Colonic mucosa (tissue), 4 donors: ENCODE measurements at places on chromosomes 12 and 14.

GRCh38 chr12:52254965-52255751 is 19.3 kb upstream of the KRT86 start:
- no peak for DNase-seq

- no peak for DNase-seq
Observed at GRCh38 chr14:79834868-79835267, 376.4 kb downstream of the DIO2 start.

- DNase-seq, result no peak
Observed at GRCh38 chr12:78271546-78271945, 440.9 kb downstream of the NAV3 start.

- no peak for DNase-seq
Observed at GRCh38 chr14:83257466-83258439, 1724.1 kb upstream of the SEL1L start.

GRCh38 chr12:94231709-94232108 is 83.3 kb downstream of the PLXNC1 start:
- no peak for DNase-seq

GRCh38 chr14:79588398-79588797 is 622.9 kb downstream of the DIO2 start:
- DNase-seq, result no peak

GRCh38 chr12:80553316-80553715 is 109.3 kb downstream of the PTPRQ start:
- DNase-seq, result no peak

DNA sequence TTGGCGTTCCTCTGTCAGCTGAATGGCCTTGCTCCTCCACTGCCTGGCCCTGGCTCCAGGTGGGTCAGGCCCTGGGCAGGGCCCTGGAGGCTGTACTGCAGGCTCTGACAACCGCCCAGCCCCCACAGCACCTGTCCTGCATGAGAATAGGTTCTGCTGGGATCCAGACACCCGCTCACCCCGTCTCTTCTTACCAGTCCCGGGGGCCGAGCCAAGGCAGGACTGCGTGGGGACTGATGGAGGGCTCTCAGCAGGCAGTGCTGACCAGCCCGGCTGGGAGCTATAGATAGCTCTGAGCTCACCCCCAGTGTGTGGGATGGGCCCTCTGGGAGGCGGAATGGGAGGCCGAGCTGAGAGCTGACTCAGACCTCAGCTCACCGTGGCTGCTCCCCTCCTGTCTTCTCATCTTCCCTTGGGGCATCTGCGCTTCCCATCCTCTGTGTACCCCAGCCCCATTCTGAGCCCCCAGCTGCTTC is 39.6 kb downstream of the TEAD4 start:
- no peak for DNase-seq

DNA sequence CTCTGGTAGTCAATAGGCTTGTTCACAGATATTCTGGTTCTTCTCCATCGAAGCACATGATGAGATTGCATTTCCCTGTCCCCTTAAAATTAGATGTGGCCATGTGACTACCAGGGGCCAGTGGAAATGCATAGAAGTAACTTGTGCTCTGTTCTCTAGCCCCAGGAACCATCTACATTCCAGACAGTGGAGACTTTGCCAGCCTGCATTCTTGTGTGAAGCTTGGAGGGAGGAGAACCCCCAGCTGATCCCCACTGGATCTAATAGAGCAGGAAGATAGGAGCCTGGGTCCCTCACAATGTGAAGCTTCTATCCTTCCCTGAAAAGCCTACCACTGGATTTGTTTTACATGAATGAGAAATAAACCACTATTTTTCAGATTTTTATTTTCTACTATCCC is 130.1 kb downstream of the KITLG start:
- DNase-seq, result no peak

GRCh38 chr12:98656289-98657101 is 11.4 kb downstream of the APAF1 start:
- DNase-seq, result no peak

- no peak for DNase-seq
Observed at GRCh38 chr12:114220311-114220710, 185.6 kb downstream of the TBX5 start.

- no peak for DNase-seq
Observed at GRCh38 chr12:97474161-97474560, 11.6 kb downstream of the RMST start.

GRCh38 chr12:38934078-38934584 is 28.7 kb upstream of the CPNE8 start:
- no peak for DNase-seq

- no peak for DNase-seq
Observed at GRCh38 chr12:107026806-107027635, 40.1 kb upstream of the MTERF2 start.

DNA sequence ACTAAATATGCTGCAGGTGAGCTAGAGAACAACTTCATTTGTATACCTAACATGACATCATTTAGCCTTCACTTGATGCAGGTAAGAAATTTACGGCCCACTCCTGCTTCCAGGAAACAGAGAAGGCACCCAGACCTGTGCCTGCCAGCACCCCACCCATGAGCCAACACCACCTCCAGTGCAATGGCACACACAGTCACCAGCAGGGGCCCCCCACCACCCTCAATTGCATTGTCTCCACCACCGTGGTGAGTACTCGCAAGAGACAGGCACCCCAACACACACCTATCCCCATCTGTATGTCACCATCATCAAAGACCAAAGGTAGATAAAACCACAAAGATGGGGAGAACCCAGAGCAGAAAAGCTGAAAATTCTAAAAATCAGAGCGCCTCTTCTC is 107.6 kb downstream of the KLHL28 start:
- DNase-seq, result no peak

- no peak for DNase-seq
Observed at GRCh38 chr12:92029136-92029535, 116.5 kb downstream of the BTG1 start.

- DNase-seq, result no peak
Observed at GRCh38 chr12:67509666-67510386, 138.7 kb upstream of the DYRK2 start.

DNA sequence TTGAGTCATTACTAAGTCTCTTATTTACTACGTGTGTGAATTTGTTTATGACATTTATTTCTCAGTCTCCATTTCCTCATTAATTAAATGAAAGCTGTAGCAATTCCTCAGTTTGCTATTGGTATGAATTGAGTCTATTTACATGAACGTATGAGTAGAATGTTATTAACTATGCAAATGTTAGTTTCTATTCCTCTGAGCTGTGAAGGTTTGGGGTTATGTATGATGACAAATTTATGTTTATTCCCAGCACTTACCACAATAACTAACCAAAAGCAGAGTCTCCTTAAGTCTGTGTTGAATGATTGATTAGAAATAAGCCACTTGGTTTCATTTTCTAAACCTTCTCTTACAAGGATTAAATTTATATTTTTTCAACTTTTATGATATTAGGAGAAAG is 1340.9 kb downstream of the FSCB start:
- DNase-seq, result no peak

DNA sequence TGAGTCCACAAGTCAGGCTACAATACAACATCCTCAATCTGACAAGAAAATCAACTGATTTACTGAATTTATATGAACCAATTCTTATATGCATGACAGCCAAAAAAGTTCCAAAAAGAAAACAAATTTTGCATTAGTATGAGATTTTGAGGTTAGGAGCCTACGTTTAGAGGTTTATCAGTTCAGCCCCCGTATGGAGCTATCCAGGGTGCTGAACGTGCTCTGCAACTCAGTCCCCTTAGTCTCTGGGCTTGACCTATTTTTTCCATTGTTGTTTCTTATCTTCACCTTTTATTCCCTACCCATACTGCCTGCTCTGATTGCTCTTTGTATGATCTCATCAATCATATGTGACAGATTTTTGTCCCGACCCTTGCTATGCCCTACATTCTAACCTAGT is 693.0 kb downstream of the NRXN3 start:
- DNase-seq, result peak; percentile 20

GRCh38 chr12:120457133-120457532 is 10.9 kb downstream of the GATC start:
- DNase-seq, result no peak

- no peak for DNase-seq
Observed at GRCh38 chr12:92939116-92939515, 10.0 kb upstream of the EEA1 start.

- peak; percentile 63 for DNase-seq
Observed at GRCh38 chr12:93591137-93591868, 18.8 kb downstream of the SOCS2 start.

DNA sequence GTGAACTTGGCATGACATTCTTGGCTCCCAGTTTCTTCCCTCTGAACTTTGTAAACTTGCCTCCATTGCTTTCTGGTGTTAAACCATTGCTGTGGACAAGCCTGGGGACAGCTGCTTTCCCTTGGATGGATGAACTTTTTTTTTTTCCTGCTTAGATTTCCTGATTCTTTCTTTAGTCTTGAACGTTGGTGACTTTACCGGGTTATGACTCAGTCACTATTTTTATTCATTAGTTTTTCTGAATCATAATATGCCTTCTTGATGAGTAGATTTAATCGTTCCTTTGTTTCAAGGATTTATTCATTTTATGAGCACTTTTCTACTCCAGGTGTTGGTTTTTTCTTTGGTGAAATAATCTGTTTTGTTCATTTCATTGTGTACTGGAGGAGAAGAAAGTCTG is 155.0 kb upstream of the RTL1 start:
- DNase-seq, result no peak

DNA sequence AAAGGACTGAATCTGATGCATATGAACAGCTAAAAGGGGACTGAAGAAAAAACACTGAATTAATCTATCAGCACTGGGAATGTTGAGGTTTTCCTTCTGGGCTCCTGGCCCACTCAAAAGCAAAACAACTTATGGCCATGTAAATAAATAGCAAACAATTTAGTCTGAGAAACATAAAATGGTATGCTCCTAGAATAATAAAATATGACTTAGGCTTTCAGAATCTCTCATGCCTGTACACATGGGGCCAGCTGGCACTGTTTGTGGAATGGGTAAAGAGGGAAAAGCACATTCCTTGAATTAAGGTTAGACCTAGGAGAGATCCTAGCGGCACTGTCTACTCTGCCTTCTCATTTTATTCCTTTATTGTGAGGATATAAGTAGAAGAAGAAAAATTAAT is 6.2 kb downstream of the KLHDC2 start:
- DNase-seq, result no peak

GRCh38 chr12:53701518-53702264 is 25.6 kb downstream of the CALCOCO1 start:
- peak; percentile 84 for DNase-seq

GRCh38 chr12:87612996-87613395 is 416.2 kb downstream of the C12orf50 start:
- DNase-seq, result no peak

DNA sequence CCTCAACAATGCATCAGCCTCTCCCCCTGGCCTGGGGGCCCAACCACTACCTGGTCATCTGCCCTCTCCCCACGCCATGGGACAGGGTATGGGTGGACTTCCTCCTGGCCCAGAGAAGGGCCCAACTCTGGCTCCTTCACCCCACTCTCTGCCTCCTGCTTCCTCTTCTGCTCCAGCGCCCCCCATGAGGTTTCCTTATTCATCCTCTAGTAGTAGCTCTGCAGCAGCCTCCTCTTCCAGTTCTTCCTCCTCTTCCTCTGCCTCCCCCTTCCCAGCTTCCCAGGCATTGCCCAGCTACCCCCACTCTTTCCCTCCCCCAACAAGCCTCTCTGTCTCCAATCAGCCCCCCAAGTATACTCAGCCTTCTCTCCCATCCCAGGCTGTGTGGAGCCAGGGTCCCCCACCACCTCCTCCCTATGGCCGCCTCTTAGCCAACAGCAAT is 7.4 kb upstream of the RNU7-1 start:
- no peak for DNase-seq

DNA sequence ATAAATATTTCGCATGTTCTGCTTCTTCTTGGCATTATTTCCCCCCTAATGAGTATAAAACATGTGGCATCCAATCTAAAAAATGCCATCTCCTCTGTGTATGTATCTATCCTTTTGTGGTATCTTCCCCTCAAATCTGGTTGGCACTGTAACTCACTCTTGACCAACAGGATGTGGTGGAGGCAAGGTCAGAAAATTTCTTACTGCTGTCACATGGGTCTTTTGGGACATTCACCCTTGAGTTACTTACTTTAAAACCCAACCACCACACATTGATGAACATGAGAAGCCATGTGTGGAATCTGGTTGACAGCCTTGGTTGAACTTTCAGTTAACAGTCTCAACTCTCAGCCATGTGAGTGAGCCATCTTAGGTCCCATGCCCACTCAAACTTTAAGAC is 516.9 kb downstream of the SLC16A7 start:
- no peak for DNase-seq

DNA sequence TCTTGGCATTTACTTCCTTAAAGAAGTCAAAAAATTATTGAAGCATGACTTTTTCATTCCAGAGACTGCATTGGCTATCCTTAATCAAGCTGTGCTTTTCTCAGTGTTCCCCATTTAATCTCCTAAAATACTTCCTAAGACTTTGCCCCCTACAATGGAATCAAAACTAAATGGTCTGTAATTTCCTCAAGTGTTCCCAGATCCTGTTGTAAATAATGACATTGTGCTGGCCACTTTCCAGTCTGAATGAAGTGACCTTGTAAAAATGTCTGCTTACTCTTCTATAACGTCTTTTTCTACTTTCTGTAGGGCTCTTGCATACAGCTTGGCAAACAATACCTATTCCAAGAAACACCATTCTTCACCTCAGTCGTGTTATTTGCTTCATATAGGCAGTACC is 45.3 kb upstream of the MBIP start:
- DNase-seq, result peak; percentile 23

- DNase-seq, result no peak
Observed at GRCh38 chr12:81330480-81330879, 252.6 kb downstream of the ACSS3 start.

GRCh38 chr12:15244926-15245325 is 23.7 kb upstream of the RERG start:
- DNase-seq, result no peak

GRCh38 chr14:98259881-98260280 is 1012.1 kb downstream of the BCL11B start:
- DNase-seq, result no peak

DNA sequence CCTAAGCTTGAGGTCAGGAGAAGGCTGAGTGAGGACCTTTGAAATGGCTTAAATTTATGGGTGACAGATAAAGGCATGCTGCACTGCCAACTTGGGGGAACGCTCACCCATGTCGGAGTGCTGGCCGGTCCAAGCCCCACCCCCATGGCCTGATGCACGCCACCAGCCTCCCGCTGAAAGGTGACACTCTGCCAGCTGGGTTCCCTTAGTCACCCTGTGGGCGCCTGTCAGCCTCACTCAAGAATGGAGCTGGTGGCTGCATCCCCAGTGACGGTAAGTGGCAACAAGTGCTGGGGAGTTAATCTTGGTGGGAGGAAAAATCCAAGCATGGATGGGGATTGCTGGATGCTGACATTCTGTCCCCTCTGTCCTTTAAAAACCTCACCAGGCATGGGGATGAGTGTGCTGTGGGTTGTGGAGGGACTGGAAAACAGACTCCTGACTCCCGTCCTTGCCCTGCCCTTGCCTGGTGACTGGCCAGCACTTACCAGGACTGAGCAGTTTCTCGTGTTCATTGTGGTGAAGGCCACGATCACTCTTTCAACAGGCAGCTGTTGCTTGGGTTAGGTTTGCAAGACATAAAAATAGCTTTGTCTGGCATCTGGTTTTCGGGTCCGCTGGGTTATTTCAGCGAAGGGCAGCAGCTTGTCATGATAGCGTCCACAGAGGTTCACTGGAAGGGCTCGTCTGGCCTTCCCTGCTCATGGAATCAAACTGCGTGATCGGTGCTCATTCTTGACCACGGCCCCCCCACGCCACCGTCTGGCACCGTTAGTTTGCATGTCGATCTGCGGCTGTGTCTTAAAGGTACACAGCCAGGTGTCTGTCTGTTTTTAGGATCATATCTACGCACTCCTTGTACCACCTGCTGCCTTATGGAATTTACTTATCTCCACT is 15.0 kb downstream of the ACACB start:
- no peak for DNase-seq

- no peak for DNase-seq
Observed at GRCh38 chr12:130948136-130948535, 5.6 kb upstream of the ADGRD1 start.
